ENCODE measurements at places on chromosomes 3 and 15. TPM values are rescaled to one million over a fixed set of nuclear protein-coding genes. Genes with fewer than 3 reads are reported as not detected.

LRRC31 gene
- total RNA-seq, result not detected

- peaks cover 5% of the 10 kb centered on the region for H3K4me1 ChIP-seq
- H3K4me3 ChIP-seq, result no peak overlapping the region
- DNase-seq, result no peak
- no peaks in the 10 kb centered on the region for H3K36me3 ChIP-seq
Measured at GRCh38 chr3:18079739-18080138, 337.3 kb upstream of the TBC1D5 start.

DNA sequence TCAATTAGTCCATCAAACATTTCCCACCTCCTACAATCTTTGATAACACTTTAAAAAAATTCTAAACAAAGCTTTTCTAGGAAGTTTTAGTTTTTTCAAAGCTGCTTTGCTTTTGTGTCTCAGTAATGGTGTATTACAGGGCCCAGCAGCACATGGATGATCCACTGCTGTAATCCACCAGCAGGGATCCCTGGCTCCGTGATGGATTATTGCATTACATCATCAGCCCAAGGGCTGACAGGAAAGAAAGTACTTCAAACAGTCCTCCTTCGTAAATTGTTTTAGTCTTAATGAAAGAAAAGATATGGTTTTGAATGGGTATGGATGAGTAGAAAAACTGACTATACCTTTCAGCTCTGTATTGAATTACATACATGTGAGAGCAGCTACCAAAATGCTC is 688.9 kb upstream of the NAALADL2 start:
- no peak overlapping the region for H3K27ac ChIP-seq
- DNase-seq, result no peak
- H3K27me3 ChIP-seq, result no peaks in the 10 kb centered on the region

DNA sequence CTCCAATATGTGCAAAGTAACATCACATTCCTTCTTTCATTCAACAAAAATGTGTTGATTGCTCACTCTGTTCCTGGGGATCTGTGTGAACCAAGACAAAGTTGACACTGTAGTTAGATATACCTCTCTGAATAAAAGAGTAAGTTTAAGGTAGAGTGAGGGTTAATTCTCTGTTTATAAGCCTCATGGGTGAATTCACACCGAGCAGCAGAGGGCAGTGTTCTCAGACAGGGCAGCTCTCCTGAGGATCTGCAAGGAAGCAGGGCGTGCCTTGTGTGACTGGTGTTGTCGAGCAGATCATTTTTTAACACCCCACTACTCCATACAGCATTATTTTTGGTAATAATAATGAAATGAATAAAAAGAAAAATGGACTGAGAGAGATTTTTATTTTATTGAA is 34.4 kb downstream of the PAQR9 start:
- no peaks in the 10 kb centered on the region for H3K4me1 ChIP-seq
- H3K27ac ChIP-seq, result no peak overlapping the region
- H3K36me3 ChIP-seq, result no peaks in the 10 kb centered on the region
- no peak overlapping the region for H3K4me3 ChIP-seq

DNA sequence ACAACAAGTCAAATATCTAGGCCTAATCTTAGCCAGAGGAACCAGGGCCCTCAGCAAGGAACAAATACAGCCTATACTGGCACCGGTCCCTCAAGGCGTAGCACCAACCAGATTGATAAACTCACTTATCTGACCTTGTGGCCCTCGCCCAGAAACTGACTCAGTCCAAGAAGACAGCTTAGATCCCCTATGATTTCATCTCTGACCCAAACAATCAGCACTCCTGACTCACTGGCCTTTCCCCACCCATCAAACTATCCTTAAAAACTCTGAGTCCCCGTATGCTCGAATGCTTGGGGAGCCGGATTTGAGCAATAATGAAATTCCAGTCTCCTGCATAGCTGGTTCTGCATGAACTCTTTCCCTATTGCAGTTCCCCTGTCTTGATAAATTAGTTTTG is 1.6 kb upstream of the SORD start:
- peaks cover 29% of the 10 kb centered on the region for H3K27me3 ChIP-seq
- H3K36me3 ChIP-seq, result peaks cover 7% of the 10 kb centered on the region
- peaks cover 23% of the 10 kb centered on the region for H3K4me1 ChIP-seq
- H3K4me3 ChIP-seq, result no peak overlapping the region

DNA sequence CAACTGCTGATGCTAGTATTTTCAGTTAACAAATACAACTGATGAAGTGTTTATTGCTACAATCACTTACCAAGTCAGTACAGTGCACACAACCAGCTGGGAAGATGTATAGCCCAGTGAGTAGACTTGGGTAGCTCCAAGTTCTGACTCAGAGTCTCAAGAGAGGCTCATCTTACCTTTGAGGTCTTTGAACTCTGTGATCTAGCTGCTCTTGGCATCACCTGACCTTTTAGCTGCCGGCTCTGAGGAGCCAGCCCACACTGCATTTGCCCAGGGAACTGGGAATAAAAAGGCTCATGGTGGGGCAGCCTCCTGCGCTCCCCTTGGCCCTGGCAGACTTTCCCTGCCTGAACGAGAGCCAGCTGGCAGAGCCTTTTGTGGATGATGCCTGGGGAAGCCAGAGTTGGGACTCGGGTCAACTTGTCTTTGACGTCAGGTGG is 82.6 kb downstream of the CEMIP start:
- H3K4me3 ChIP-seq, result no peak overlapping the region
- no peaks in the 10 kb centered on the region for H3K36me3 ChIP-seq
- no peak overlapping the region for H3K27ac ChIP-seq
- peaks cover 8% of the 10 kb centered on the region for H3K4me1 ChIP-seq
- DNase-seq, result no peak
- H3K27me3 ChIP-seq, result no peaks in the 10 kb centered on the region

DNA sequence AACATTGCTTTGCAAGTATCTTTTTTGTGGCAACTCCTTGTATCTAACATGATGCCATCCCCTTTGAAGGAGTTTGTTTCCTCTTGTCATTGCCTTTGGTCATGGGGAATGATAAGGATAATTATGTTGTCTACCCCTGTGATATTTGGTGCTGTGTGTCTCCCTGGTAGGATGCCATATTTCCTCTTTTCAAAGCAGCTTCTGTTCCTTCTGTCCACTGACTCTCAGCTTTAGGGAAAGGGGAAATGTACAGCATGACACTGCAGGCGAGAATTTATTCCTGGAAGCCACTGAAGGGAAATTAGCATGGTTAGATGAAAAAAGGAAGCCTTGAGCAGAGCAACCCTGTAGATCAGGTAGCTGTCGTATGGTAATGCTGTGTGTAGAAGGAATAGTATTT is 576.7 kb downstream of the CADM2 start:
- no peak overlapping the region for H3K27ac ChIP-seq
- H3K36me3 ChIP-seq, result no peaks in the 10 kb centered on the region
- no peaks in the 10 kb centered on the region for H3K27me3 ChIP-seq
- no peak overlapping the region for H3K4me3 ChIP-seq

- H3K27ac ChIP-seq, result no peak overlapping the region
- DNase-seq, result peak; percentile 84
Measured at GRCh38 chr3:56988458-56989168, 71.9 kb upstream of the SPATA12 start.

DNA sequence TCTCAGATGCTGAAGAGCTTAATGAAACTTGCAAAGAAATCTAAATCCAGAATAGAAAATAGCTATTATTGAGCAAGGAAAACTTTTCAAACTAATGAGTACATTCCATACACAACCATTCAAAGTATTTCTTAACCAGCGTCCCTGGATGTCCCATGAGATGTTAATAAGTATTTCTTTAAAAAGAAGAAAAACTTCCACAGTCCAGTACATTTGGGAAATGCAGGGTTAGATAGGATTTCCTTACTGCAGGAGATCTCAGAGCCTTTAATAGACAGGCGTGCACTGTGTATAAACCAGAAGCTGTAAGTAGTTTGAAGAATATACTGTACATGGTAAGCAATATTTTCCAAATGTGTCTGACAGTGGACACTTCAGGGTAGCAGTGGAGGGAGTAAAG is 29.6 kb upstream of the BHLHE40 start:
- no peaks in the 10 kb centered on the region for H3K36me3 ChIP-seq
- no peak overlapping the region for H3K4me3 ChIP-seq
- no peak overlapping the region for H3K27ac ChIP-seq

GRCh38 chr3:34145796-34146195 is 347.4 kb downstream of the PDCD6IP start:
- no peak for DNase-seq
- no peaks in the 10 kb centered on the region for H3K27me3 ChIP-seq
- no peak overlapping the region for H3K4me3 ChIP-seq
- no peaks in the 10 kb centered on the region for H3K36me3 ChIP-seq

GRCh38 chr3:100562224-100562857 is 47.1 kb upstream of the ADGRG7 start:
- no peak overlapping the region for H3K27ac ChIP-seq
- peaks cover 3% of the 10 kb centered on the region for H3K4me1 ChIP-seq
- H3K27me3 ChIP-seq, result no peaks in the 10 kb centered on the region
- no peak for DNase-seq
- H3K4me3 ChIP-seq, result no peak overlapping the region

DNA sequence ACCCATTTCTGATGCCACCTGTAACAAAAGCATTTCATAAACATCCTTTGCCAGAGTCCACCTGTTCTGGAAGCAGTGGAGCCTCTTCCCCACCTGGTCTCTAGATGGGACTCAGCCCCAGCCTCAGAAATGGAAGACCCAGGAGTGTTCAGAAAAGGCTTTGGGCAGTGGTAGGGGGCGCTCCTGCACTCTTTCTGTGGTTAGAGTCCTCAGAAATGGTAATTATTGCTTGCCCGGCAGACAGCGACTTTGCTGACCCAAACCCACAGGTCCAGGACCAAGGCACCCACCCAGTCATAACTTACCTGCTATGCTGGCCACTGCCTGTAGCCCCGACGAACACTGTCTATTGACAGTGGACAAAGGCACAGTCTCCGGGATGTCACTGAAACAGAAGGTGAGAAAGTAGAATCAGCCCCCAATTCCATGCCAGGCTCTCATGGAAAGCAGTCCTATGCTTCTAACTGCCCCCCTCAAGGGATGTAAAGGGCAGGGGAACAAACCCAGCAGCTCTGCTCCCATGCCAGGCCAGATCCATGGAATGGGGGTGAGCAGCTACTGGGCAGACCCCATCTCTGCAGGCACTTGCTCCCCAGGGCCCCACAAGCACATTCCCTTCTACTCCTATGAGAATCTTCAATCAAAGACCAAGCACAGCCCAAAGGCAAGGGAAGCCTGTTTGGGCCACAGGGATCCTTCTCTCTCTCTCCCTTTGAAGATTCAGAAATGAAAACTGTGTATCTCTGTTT is 5.1 kb downstream of the ACAA1 start:
- H3K36me3 ChIP-seq, result peaks cover 42% of the 10 kb centered on the region
- DNase-seq, result peak; percentile 61
- no peaks in the 10 kb centered on the region for H3K27me3 ChIP-seq
- no peak overlapping the region for H3K27ac ChIP-seq

- H3K36me3 ChIP-seq, result no peaks in the 10 kb centered on the region
- peak; percentile 88 for DNase-seq
- H3K4me1 ChIP-seq, result peaks cover 70% of the 10 kb centered on the region
- no peaks in the 10 kb centered on the region for H3K27me3 ChIP-seq
- H3K27ac ChIP-seq, result peak overlapping the region; percentile 95
Measured at GRCh38 chr3:157127831-157128767, 31.8 kb downstream of the CCNL1 start.

- no peaks in the 10 kb centered on the region for H3K27me3 ChIP-seq
- DNase-seq, result no peak
- H3K36me3 ChIP-seq, result peaks cover 8% of the 10 kb centered on the region
- H3K4me1 ChIP-seq, result no peaks in the 10 kb centered on the region
Measured at GRCh38 chr15:91915576-91915975, 62.1 kb downstream of the SLCO3A1 start.

GRCh38 chr15:41507820-41508290 is 5.8 kb downstream of the LTK start:
- no peak overlapping the region for H3K27ac ChIP-seq
- peaks cover 9% of the 10 kb centered on the region for H3K4me1 ChIP-seq
- H3K27me3 ChIP-seq, result peaks cover 33% of the 10 kb centered on the region
- DNase-seq, result no peak
- no peaks in the 10 kb centered on the region for H3K36me3 ChIP-seq

GRCh38 chr3:98811048-98811447 is 47.9 kb downstream of the ST3GAL6 start:
- DNase-seq, result no peak
- no peak overlapping the region for H3K4me3 ChIP-seq
- H3K27me3 ChIP-seq, result no peaks in the 10 kb centered on the region
- no peak overlapping the region for H3K27ac ChIP-seq
- H3K4me1 ChIP-seq, result no peaks in the 10 kb centered on the region
- peaks cover 7% of the 10 kb centered on the region for H3K36me3 ChIP-seq

GRCh38 chr3:40534283-40534682 is 9.5 kb downstream of the ZNF621 start:
- peaks cover 83% of the 10 kb centered on the region for H3K36me3 ChIP-seq
- H3K27ac ChIP-seq, result no peak overlapping the region
- H3K4me3 ChIP-seq, result no peak overlapping the region
- DNase-seq, result no peak

- peak within 1 kb of the TSS; percentile 67 for H3K27ac ChIP-seq
- no peaks in the 10 kb centered on the region for H3K36me3 ChIP-seq
- peak; percentile 65 for DNase-seq
- H3K4me1 ChIP-seq, result peaks cover 17% of the 10 kb centered on the region
Measured at GRCh38 chr15:45522328-45523165, at the start of gene SLC30A4. Gene SLC30A4, minus strand, starts transcription at chr15:45522755. Its CDS starts 401 bp downstream, at chr15:45522354.

GRCh38 chr3:100183608-100184125 is 69.4 kb upstream of the FILIP1L start:
- no peak overlapping the region for H3K4me3 ChIP-seq
- H3K4me1 ChIP-seq, result no peaks in the 10 kb centered on the region
- DNase-seq, result no peak

- H3K4me1 ChIP-seq, result peaks cover 11% of the 10 kb centered on the region
- no peak overlapping the region for H3K27ac ChIP-seq
- no peaks in the 10 kb centered on the region for H3K36me3 ChIP-seq
- no peak for DNase-seq
- H3K27me3 ChIP-seq, result peaks cover 8% of the 10 kb centered on the region
Measured at GRCh38 chr15:50117431-50118027, 1.5 kb downstream of the ATP8B4 start.

DNA sequence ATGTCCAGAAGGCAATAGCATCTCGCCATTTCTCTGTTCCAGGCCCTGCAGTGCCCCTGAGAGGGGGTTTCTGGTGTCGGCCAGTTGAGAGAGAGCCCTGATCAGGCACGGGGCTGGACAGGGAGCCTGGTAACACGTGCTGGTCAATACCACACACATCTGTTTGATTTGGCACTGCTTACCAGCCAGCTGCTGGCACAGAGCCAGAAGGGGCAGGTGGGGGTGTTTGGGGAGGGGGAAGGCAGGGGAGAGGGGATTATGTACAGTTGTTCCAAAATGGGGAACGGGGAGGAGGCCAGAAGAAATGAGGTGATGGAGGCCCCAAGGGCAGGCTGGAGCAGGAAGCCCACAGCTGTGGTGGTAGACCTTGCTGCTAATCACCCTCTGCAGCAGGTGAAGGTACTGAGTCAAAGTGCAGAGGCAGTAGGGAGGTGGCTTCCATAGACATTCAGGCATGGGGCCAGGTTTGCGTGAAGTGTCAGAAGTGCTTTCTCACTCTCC is 153.5 kb upstream of the LPP start:
- no peak overlapping the region for H3K4me3 ChIP-seq
- H3K36me3 ChIP-seq, result no peaks in the 10 kb centered on the region
- peaks cover 35% of the 10 kb centered on the region for H3K4me1 ChIP-seq

DNA sequence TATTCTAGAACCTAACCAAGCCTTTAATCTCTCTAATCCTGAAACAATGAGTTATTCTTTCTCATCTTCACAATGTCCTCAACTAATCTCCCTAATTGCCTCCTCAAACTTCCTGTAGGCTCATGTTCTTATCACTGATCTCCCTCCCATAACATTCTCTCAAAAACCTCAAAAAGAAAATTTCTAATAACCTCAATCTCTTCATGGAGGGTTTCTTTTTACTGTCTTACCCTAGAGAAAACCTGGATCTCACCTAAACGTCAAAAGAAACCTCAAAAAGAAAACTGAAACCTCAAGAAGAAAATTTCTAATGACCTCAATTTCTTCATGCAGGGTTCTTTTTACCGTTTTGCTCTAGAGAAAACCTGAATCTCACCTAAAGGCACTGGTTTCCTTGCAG is 150.2 kb downstream of the GSK3B start:
- no peak overlapping the region for H3K4me3 ChIP-seq
- no peak for DNase-seq
- H3K36me3 ChIP-seq, result peaks cover 7% of the 10 kb centered on the region
- H3K27me3 ChIP-seq, result no peaks in the 10 kb centered on the region

Data from activated CD4-positive, alpha-beta T cell treated with anti-CD3 and anti-CD28 coated beads for 36 hours (primary cell).